ENCODE measurements at places on chromosomes 1 and 21.

DNA sequence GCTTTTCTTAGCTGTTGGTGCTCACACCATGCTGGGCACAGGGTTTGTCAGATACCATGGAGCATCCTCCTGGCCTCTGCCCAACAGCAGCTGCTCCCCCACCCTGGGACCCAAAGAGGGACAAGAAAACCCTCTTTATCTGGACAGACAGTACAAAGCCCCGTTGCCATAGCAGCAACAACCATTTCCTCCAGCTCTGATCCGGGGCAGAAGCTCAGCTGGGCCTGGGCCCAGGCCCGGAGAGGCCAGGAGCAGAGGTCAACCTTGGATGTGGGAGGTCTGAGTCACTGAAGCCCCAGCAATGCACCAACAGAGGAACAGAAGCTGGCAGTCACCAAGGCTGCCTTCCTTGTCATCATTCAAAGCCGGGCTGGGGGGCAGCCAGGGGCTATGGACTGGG is 228.4 kb upstream of the POU3F1 start:
- DNase-seq: peak; percentile 15

GRCh38 chr1:14482784-14483450 is 115.6 kb upstream of the KAZN start:
- DNase-seq: no peak

GRCh38 chr21:28963831-28964230 is 28.8 kb downstream of the LTN1 start:
- no peak for DNase-seq

DNA sequence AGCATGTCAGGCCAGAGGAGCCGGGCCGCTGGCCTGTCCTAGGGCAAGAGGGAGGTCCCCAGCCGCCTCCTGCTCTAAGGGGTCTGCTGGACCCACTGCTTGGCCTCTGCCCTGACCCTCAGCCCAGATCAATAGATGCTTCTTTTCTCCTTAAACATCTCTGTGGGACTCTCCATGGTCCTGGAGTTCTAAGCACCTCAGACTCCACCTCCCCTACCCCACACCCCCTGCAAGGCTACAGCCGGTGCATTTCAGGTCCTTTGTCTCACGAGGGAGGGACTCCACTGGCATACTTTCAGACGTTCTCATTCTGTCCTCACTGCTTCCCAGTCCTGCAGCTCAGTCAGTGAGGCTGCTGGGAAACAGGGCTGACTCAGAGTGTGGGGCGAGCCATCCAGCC is 11.0 kb downstream of the CNTN2 start:
- no peak for DNase-seq
